ENCODE measurements at places on chromosomes 16 and 17.

DNA sequence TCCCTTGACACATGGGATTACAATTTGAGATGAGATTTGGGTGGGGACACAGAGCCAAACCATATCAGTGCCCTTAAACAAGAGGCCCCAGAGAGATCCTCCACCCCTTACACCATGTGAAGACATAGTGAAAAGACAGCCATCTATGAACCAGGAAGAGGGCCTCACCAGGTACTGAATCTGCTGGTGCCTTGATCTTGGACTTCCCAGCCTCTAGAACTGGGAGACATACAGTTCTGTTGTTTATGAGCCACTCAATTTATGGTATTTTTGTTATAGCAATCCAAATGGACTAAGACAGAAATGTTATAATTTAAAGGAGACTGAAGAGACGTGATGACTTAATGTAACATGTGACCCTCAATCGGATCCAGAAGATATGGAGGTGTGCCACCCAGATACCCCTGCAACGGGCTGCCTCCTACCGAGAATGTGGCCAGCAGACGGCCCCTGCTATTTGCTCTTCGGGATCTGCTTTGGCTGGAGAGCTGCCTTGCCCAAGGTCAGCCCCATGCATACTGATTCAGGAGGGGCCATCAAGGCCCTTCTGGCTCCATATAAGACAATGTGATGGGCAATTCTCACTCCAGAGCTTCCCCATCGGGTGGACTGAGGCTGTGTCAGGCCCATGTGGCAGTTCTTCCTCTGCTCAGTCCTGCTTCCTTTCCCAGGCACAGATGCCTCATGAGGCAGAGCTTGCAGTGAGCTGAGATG, 80.6 kb downstream of the NETO2 start:
- no peak for DNase-seq

DNA sequence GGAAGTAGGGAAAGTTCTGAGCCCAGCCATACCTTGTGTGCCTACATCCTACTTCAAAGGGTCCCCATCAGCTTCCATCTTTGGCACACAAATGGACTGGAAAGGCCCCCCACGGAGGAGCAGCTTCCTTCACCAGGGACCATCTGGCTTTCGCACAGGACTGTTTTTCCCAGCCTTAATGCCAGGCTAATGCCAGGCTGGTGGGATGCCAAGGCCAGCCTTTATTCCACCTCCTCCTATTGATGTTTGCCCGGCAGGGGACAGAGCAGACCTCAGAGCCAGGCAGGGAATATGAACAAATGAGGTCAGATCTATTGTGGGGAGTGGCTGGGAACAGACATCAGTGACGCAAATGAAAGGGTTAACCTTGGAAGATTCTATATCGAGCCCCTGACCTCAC, 5.7 kb downstream of the GPR179 start:
- no peak for DNase-seq

DNA sequence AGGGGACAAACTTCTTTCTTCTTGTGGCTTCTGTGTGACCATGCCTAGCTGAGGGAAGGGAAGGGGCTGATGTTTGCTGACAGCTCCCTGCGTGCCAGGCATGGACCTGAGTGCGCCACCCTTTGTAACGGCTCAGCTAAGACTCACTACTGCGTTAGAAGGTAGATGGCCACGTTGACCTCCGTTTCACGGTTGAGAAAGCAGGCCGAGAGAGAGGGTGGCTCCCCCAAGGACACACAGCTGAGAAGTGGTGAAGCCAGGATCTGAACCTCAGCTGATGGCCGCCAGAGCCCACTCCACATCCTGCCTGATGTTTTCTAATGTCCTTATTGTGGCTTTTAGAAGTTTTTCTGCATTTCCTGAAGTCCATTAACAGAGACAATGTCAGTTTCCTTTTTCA, 45.1 kb downstream of the RGS9 start:
- DNase-seq, result no peak

DNA sequence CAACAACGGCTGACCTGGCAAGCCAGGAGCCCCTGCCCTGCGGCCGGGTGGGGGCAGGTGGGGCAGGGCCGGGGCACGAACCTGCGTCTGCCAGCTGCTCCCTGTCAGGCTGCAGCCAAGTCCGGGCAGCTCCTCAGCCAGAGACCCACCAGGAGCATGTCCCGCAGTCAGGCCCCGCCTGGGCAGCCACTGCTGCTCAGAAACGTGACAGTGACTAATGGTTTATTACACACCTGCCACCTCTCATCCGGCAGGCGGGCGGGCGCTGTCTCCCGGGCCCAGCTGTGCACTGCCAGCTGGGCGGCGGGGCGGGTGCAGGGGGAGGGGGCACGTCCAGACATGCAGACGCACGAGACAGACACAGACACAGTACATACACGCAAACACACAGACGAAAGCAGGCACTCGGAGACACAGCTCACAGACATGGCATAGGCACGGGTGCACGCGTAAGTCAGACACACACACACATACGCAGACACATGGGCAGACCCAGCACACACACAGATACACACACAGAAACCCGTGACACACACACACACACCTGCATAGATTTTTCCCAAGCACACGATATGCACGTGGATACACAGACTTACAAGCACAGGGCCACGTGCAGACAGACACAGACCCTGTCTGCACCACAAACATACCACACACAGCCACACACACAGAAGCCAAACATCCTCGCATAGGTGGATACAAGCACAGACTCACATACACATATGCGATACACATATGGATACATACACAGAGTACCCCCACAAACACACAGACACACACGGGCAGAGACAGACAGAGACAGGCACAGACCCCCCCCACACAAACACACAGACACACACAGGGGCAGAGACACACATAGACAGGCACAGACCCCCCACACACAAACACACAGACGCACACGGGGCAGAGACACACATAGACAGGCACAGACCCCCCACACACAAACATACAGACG, 248.3 kb upstream of the CIBAR2 start:
- DNase-seq, result no peak

GRCh38 chr17:74354123-74354522, 7.5 kb downstream of the BTBD17 start:
- peak; percentile 39 for DNase-seq

DNA sequence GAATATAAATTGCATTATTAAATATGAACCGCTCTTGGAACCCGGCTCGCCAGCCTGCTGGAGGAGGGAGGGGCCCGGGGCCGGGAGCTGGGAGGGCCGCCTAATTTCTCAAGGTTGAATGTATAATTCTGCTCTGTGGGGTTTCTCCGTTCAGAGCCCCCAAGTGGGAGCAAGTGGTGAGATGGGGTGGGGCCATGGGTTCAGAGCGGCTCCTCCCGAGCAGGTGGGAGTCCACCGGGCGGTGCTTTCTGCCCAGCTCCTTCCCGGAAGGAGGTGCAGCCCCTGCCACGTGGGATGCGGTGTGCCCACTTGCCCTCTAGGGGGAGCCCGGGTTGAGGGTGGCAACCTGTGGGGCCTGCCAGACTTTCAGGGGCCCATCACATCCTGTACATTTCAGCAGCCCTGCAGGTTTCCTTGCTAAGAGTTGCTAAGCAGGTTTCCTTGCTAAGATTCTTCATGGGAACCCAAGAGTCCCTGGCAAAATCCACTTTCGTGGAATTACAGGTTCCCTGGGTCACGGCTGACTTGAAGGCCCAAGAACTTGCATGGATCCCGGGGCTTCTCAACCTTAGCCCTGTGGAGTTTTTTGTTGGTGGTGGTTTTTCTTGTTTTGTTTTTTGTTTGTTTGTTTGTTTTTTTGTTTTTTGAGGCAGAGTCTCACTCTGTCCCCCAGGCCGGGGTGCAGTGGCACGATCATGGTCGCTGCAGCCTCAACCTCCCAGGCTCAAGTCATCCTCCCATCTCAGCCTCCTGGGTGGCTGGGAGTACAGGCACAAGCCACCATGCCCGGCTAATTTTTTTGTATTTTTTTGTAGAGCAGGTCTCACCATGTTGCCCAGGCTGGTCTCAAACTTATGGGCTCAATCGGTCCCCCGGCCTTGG, 196.7 kb upstream of the GSE1 start:
- DNase-seq, result peak; percentile 62

- peak; percentile 13 for DNase-seq
Measured at GRCh38 chr16:57133886-57134285, 41.5 kb downstream of the CPNE2 start.

- no peak for DNase-seq
Measured at GRCh38 chr17:52419229-52419641, 260.7 kb upstream of the CA10 start.

- DNase-seq, result no peak
Measured at GRCh38 chr17:62307196-62307595, 73.2 kb upstream of the EFCAB3 start.

DNA sequence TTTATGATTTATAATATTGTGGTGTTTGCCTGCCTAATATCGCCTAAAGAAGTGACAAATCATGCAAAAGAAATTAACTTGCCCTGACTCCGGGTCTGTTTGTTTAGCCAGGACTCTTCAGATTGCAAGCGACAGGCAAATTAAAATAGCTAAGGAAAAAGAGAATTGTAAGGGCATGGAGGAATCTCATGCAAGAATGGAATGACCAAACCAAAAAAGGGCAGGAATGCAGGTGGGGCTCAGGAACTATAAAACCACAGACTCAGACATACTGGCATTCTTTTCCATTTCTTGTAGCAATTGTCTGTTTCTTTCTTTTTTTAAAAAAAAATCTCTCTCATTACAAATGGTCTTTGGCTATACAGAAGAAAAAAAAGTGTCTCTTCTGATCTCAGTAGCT, 188.1 kb upstream of the XYLT1 start:
- no peak for DNase-seq

DNA sequence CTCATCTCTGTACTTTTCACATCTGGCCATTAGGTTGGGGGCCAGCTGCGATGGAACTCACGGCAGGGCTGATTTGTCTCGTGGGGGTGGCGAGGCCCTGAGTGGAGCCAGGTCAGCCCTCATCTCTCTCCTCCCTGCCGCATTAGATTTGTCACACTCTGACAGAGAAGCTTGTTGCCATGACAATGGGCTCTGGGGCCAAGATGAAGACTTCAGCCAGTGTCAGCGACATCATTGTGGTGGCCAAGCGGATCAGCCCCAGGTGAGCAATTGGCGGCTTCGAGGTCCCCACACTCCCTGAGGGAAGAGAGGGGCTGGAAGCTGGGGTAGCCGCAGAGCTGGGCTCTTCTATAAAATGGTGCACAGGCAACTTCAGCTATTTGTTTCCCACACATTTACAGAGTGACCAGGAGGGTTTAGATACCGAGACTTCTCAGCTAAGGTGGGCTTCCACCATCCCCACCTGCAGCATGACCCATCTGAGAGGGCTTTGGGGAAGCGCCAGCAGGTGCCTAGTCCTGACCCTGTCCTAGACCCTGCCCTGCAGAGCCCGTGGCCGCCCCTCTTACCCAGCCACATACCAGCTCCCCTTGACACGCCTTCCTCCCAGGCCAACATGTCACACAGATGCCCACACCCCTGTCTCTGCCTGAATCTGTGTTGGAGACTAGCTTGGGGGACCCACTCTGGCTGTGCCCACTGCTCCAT, 8.4 kb downstream of the TMEM98 start:
- no peak for DNase-seq

DNA sequence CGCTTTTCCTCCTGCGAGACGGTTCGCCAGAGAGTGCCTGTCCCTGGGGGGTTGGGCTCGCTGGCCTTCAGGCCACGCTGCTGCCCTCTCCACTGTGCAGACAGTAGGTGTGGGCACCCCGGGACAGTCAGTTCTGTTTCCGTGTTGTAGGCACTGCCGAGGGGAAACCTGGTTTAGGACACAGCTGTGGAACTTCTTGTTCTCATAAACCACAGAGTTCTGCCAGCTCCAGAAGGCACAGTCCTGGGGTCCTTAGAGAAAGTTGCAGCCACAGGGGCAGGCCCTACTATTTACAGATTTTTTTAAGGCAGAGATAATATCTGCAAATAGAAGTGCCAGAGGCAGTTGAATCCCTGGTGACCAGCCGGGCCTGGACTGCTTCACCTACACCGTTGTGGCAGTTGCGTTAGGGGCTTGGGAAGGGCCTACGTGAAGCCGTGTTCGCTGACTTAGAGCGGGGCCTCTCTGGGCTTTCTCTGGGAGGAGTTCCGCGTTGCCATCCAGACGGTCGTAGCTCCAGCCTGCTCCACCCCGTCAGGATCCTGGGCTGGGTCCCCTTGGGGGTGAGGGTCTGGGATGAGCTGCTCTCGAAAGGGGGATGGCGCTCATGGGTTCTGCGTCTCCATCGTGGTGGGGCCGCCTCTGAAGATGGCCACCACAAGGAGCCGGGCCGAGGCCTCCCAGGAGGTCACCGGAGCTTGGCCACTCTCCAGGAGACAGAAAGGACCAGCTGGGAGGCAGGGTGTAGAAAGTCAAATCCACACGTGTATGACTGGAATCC, 126.3 kb downstream of the BANP start:
- DNase-seq, result no peak

- DNase-seq, result no peak
Measured at GRCh38 chr16:75660321-75660720, 12.7 kb downstream of the TERF2IP start.

GRCh38 chr17:37047631-37048104, 98.9 kb downstream of the AATF start:
- peak; percentile 80 for DNase-seq

- no peak for DNase-seq
Measured at GRCh38 chr17:38507921-38508569, 79.8 kb downstream of the ARHGAP23 start.

DNA sequence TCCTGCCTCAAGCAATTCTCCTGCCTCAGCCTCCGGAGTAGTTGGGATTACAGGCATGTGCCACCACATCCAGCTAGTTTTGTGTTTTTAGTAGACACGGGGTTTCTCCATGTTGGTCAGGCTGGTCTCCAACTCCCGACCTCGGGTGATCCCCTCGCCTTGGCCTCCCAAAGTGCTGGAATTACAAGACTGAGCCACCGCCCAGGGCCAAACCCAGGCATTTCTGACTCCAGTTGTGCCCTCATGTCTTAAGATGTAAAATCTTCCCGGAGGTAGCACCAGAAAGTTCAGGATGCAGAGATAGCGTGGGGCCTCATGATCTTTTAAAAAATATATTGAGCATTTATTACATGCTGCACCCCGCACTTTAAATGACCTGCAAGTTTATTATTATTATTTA, 12.8 kb upstream of the SMG1 start:
- DNase-seq, result no peak

GRCh38 chr17:57810721-57811637, 38.9 kb downstream of the MRPS23 start:
- DNase-seq, result no peak

DNA sequence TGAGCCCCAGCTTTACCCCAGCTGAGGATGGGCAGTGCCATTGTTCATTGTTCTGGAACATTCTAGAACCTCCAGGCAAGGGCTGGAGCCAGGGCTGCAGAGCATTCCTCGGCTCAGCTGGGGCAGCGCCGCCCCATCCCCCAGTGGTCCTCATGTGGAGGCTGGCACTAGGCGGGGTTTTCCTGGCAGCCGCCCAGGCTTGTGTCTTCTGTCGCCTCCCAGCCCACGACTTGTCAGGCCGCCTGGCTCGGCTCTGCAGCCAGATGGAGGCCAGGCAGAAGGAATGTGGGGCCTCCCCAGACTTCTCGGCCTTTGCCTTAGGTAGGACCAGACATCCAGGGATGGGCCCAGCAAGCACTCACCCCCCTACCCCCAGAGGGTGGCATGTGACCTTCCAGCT, at the start of gene TMEM95:
Gene TMEM95 (plus strand): TSS at position 104 of the 400 bp plus-strand sequence. CDS start 49 bp downstream, at position 153.
- DNase-seq, result no peak

GRCh38 chr17:66522591-66523272, 220.3 kb downstream of the PRKCA start:
- no peak for DNase-seq

Data from CD4-positive, alpha-beta T cell treated with Interleukin-2 at 100 ng/mL for 4 hours (primary cell).